ENCODE measurements at places on chromosomes 7 and 10.

DNA sequence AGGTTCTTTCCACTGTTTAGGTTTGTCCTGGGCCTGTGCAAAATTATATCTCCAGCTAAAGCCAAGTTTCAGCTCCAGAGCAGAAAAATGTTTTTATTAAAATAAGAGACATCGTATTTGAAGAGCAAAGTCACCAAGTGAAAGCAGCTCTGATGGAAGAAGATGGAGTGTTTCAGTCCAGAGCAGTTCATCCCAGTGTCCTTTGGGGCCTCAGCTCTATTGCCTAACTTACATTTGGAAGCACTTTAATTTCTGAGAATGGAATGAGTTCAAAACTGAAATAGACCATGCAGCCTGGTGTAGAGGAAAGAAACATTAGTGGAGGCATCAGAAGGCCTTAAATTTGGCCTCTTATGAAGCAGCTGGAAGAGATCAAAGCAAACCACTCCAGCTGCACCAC lies 545.2 kb downstream of the SORCS1 start:
- DNase-seq = no peak
- H3K4me3 ChIP-seq = no peak overlapping the region
- no peaks in the 10 kb centered on the region for H3K4me1 ChIP-seq
- H3K36me3 ChIP-seq = no peaks in the 10 kb centered on the region
- H3K27me3 ChIP-seq = no peaks in the 10 kb centered on the region

- H3K27ac ChIP-seq = peak overlapping the region; percentile 91
- H3K27me3 ChIP-seq = no peaks in the 10 kb centered on the region
- H3K4me3 ChIP-seq = no peak overlapping the region
- H3K36me3 ChIP-seq = no peaks in the 10 kb centered on the region
Measured at GRCh38 chr10:17199351-17199804, 2.1 kb downstream of the TRDMT1 start.

DNA sequence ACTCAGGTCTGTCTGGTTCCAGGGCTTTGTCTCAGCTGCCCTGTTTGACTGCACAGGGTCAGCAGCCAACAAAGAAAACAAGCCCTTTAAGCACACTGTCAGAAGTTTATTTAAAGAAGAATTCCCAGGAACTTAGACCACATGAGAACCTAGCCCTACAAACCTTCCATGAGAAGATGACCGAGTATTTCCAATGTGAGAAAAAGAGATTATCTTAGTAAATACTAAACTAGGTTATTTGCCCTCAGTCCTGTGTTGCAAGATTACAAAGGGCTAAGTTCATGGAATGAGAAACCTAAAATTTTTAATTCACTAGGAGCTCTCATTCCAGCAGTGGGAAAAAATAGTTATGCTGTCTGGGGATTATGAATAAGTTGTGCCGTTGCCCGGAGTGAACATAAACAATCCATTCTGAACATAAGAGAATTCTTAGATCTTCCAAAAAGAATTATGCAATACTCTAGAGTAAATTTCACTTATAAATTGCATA lies 46.7 kb downstream of the NOC3L start:
- no peaks in the 10 kb centered on the region for H3K4me1 ChIP-seq
- DNase-seq = peak; percentile 41
- H3K4me3 ChIP-seq = no peak overlapping the region
- H3K36me3 ChIP-seq = peaks cover 24% of the 10 kb centered on the region

DNA sequence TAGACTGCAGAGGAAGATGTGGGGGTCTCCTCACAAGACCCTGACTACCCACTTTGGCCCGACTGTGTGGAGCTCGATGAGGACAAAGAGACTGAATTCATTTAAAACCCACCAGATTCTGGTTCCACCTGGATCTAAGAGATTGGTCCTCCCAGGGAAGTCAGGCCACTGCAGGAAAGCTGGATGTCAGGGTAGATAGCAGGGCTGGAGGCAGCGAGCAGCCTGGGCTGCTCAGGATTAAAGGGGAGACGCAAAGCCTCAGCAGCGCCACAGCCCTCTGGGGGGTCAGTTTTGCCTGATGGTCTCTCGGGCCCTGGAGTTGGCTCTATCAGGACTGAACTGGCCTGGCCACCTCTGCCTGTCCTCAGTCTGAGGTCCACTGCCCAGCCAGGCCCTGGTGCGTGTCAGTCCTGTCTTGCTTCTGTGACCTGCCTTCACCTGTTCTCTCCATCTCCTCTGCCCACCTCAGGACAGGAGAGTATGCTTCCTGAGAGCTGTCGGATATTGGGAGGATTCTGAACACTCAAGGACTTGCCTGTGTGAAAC lies 12.2 kb upstream of the KLRG2 start:
- H3K4me3 ChIP-seq = no peak overlapping the region
- H3K36me3 ChIP-seq = no peaks in the 10 kb centered on the region
- no peaks in the 10 kb centered on the region for H3K4me1 ChIP-seq
- H3K27ac ChIP-seq = no peak overlapping the region
- no peak for DNase-seq

DNA sequence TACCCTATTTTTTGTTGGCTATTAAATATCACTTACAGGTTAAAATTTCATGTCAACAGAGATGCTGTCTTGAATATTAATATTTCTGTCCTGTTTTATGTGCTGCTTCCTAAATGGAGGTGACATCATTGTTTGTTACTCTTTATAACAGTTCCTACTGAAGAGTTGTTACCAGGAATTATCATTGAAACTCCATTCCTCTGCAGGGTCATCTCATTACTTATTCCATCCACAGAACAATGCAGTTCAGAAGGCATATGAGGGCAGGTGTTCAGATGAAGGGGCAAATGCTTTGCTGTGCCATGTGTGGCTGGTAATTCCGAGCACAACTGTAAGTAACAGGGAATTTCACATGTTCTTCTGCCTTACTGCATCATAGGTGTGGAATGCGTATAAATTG lies 113.4 kb downstream of the ANK3 start:
- no peaks in the 10 kb centered on the region for H3K27me3 ChIP-seq
- no peaks in the 10 kb centered on the region for H3K4me1 ChIP-seq
